ENCODE measurements at places on chromosomes 16 and 17. TPM values are rescaled to one million over a fixed set of nuclear protein-coding genes. Genes with fewer than 3 reads are reported as not detected.

SP2 gene
- total RNA-seq, result 1.8 TPM

COPRS gene
- 70.0 TPM for total RNA-seq

CBFB gene
- total RNA-seq, result 57.0 TPM

MRC2 gene
- total RNA-seq, result 641 TPM

SARM1 gene
- total RNA-seq, result 14.9 TPM

TP53TG3E gene
- not detected for total RNA-seq

ABCC12 gene
- total RNA-seq, result 0.26 TPM

IRX3 gene
- 0.10 TPM for total RNA-seq

DNAAF1 gene
- total RNA-seq, result not detected

CRYM gene
- total RNA-seq, result 0.63 TPM

RAB37 gene
- total RNA-seq, result 0.33 TPM

CLEC18C gene
- 0.13 TPM for total RNA-seq

NT5M gene
- 1.3 TPM for total RNA-seq

CDH8 gene
- total RNA-seq, result 0.13 TPM

KRT28 gene
- total RNA-seq, result not detected

PNMT gene
- not detected for total RNA-seq

HBQ1 gene
- total RNA-seq, result not detected

MEFV gene
- total RNA-seq, result 0.10 TPM

RPUSD1 gene
- 28.9 TPM for total RNA-seq

EVI2B gene
- total RNA-seq, result 0.07 TPM
